Stimulated activated CD8-positive, alpha-beta memory T cell treated with anti-CD3 and anti-CD28 coated beads, Interleukin-7, amount 100 ng/mL, for 4 hours (primary cell): ENCODE measurements at places on chromosomes 1 and 21.

GRCh38 chr1:149845416-149845815, 54.0 kb upstream of the BOLA1 start:
- DNase-seq, result no peak

DNA sequence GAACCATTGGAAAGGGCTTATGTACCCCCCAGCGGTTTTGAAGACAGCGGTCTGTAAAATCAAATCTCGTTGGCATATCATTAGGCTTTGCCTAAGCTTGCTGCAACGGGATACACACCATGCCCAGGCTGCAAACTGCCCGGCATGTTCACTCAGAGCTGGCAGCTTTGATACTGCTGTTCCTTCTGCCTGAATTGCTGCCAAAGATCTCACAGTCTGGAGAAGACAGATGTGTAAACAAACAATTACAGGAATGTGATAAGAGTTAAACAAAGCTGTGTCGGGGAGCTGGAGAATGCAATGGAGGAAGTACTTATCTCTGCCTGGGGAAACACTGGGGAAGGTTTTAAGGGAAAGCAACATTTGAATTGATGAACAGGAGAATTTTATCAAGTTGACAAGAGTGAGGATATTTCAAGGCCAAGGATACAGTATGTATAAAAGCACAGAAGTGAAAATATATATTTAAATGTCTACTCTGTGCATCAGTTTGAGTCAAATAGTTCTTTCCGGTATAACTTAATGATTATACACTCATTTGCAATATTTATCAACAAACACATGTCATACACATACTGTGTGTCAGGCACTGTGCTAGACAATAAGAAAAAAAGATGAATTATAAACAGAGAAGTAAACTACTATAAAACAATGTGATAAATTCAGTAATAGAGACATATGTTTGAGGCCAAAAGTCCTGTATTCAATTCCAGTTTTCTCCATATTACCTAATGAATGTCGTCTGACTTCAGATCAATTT, 29.9 kb downstream of the CHML start:
- no peak for DNase-seq

GRCh38 chr21:29406385-29406784, 107.7 kb downstream of the BACH1 start:
- no peak for DNase-seq

GRCh38 chr21:42308914-42309752, 6.1 kb downstream of the TFF3 start:
- no peak for DNase-seq

- DNase-seq, result no peak
Observed at GRCh38 chr1:24191860-24192259, 4.8 kb upstream of the IFNLR1 start.

- DNase-seq, result no peak
Observed at GRCh38 chr1:27006683-27007082, 6.0 kb downstream of the TENT5B start.

- DNase-seq, result no peak
Observed at GRCh38 chr21:43943512-43944077, 68.5 kb upstream of the TRAPPC10 start.

- no peak for DNase-seq
Observed at GRCh38 chr1:112346801-112347350, 49.1 kb upstream of the CTTNBP2NL start.

- DNase-seq, result no peak
Observed at GRCh38 chr1:207873055-207873890, 37.7 kb downstream of the CD34 start.

GRCh38 chr1:27003745-27004470, 8.7 kb downstream of the TENT5B start:
- no peak for DNase-seq

GRCh38 chr21:45027241-45028196, 46.9 kb upstream of the ADARB1 start:
- no peak for DNase-seq

DNA sequence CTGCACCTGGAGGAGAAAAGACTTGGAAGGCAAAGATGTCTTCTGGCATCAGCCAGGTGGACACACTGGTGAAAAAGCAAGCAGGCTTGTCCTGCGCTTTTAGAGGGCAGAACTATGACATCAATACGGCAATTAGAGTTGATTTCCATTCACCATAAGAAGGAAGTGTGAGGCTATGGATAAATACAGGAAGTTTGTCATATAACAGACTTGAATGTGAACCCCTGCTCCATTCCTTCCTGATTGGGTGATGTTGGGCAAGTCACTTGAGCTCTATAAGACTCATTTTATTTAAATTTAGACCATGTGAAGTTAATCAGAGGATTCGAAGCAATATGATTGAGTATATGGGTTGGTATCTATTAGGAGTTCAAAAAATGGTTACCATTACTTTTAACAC, 137.8 kb downstream of the PLPP3 start:
- DNase-seq, result no peak

GRCh38 chr1:19514391-19514831, 29.1 kb upstream of the CAPZB start:
- DNase-seq, result no peak

GRCh38 chr1:89530444-89531089, 5.9 kb downstream of the LRRC8B start:
- no peak for DNase-seq

DNA sequence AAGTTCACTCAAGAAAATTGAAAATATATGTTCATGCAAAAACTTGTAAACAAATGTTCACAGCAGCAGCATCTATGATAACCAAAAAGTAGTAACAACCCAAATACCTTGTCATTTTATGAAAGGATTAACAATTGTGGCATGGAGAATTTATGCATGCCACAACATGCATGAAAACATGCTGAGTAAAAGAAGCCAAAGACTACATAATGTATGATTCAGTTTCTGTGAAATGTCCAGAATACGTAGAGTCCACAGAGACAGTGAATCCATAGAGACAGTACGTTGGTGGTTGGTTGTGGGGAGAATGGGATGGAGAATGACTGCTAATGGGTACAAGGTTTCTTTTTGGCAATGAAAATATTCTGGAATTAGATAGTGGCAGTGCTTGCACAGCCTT, 148.7 kb downstream of the MAST2 start:
- DNase-seq, result no peak

GRCh38 chr1:187417520-187417919, 588.8 kb downstream of the PLA2G4A start:
- no peak for DNase-seq

GRCh38 chr21:45537746-45538291, 4.4 kb downstream of the SLC19A1 start:
- no peak for DNase-seq

- no peak for DNase-seq
Observed at GRCh38 chr1:47189844-47190508, at the start of gene PDZK1IP1. PDZK1IP1 (minus strand) TSS chr1:47190036; CDS start chr1:47189932, 104 bp downstream.

GRCh38 chr1:91282695-91283420, 121.8 kb downstream of the HFM1 start:
- peak; percentile 3 for DNase-seq

DNA sequence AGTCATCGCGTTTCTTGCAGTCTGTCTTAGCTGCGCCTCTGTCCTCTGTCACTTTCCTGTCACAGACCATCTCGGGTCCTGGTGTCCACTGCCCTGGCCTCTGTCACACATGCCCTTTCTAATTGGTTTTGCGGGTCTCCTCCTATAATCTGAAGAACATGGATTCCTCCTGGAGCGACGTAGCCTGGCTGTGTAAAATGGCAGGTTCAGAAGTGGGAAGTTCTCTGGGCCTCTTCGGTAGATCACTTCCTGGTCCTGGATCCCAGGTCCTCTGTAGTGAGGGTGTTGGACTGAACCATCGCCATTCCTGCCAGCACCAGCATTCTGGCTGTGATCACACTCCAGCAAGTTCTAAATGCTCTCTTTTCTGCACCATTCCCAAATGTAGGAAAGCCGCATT, 857 bp downstream of the FAM3B start:
- no peak for DNase-seq

DNA sequence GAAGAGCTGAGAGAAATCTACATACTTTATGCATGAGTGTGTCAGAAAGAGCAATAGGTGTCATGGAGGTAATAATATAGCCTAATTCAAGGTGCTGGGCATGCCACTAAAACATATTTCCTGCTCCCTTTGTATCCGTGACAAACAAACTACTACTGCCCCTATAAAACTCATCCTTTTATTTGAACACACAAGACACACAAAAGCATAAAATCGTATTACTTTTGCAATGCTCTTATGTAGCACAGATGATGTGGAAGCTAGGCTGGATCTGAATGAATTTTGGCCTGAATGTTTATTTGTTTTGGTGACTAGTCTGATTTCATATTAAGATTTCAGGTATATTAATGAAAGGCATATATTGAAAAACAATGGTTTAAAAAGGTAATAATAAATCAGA, 239.3 kb upstream of the NEGR1 start:
- DNase-seq, result no peak

GRCh38 chr1:109116286-109116685, 2.4 kb downstream of the ELAPOR1 start:
- no peak for DNase-seq

- DNase-seq, result no peak
Observed at GRCh38 chr1:22140694-22141093, 2.2 kb downstream of the WNT4 start.

GRCh38 chr1:107139833-107140702, 771 bp upstream of the NTNG1 start:
- DNase-seq, result no peak

- DNase-seq, result no peak
Observed at GRCh38 chr1:187696073-187696472, 867.3 kb downstream of the PLA2G4A start.

GRCh38 chr1:1157914-1158710, 15.6 kb upstream of the TTLL10 start:
- no peak for DNase-seq

GRCh38 chr1:80639777-80640533, 1160.8 kb upstream of the ADGRL2 start:
- no peak for DNase-seq

- no peak for DNase-seq
Observed at GRCh38 chr1:232586679-232587078, 43.3 kb downstream of the SIPA1L2 start.

DNA sequence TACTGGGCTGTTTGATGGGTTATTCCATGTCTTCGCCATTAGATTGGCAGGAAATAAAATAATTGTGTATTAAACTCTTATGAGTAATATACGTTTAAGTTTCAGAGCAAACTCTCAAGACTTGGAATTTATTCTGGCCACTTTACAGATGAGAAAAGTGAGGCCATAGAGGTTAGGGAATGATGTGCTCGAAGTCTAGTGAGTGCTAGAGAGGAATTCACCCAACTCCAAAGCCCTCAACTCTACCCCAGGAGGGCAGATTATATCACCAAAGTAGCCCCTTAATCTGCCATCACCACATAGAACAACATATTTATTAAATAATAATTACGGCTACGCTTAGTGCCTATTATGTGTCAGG, 440 bp upstream of the MUL1 start:
- no peak for DNase-seq

GRCh38 chr1:196732526-196732925, 42.1 kb upstream of the CFHR3 start:
- no peak for DNase-seq

DNA sequence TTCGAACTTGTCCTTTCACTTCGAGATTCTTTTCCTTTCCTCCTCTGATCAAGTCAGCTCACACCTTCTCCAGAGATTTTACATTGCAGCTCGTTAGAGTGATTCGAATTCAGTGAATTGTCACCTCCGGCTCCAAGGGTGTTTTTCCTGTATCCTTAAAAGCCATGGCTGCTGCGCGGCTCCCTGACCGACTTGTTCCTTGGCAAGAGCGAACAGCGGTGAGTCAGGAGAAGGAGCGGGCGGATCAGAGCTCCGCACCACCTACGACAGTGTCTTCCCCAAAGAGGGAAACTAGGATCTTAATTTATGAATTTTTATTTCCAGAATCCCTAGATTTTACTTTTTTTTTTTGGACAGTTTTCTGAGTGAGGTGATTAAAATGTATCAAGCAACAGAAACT, 204.4 kb upstream of the ADGRL2 start:
- DNase-seq, result no peak

- DNase-seq, result no peak
Observed at GRCh38 chr1:102858695-102859094, 249.6 kb downstream of the COL11A1 start.

DNA sequence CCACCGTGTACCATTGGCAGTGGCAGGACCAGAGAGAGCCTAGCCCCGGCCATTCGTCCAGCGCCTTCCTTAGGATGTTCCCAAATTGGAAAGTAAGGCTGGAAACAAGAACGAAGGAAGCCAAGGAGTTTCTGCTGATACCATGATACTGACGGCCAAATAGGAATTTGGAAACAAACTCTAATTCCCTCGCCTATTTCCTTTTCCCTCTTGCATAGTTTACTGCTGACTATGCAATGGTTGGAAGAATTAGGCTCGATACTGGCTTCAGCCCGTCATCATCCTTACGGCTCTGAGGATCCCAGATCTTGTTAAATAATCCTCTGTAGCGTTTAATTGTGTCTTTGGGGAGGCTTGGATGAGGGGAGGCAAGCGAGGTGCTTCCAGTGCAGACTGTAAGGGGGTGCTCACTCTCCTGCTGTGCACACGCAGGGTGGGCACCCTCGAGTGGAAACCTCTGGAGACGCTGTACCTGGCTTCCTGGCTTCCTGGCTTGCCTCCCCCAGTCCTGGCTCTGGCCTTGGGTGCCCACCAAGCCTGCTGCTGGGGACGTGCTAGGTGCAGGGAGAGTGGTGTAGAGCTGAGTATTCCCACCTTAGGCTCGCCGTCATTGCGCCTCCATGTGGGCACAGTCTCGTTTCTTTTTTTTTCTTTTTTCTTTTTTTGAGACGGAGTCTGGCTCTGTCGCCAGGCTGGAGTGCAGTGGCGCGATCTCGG, 27.4 kb upstream of the CAMTA1 start:
- DNase-seq, result no peak

DNA sequence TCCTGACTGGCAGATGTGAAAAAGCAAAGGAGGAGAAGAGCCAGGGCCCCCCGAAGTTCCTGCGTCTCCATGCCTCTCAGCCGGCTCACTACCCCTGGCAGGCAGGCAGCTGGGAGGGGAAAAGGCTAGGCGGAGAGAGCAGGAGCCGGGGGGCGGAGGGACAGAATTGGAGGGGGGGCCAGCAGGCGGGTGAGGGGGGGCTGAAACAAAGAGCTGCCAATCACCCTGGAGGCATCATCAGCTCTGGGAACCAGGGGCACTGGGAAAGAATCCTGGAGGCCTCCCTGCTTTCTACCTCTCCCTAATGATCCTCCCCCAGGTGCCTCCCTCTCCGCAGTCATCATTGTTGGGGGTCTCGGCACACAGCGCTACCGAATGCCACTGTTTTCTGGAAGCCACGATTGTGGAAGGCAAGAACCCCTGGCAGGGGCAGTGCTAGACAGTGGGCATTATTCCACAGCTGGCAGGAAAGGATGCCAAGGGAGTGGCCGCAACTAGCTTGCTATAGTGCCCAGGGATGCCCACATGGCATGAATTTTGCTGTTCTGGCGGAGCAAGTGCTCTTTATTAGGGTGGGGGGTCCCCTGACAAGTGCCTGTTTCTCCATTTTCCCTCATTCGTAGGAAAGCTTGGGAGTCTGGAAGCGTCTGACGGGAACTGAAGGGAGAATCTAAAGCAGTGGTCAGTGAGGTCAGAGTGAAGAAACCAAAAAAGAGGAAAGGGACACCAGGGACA, at the start of gene THBS3:
TSS of gene THBS3 (minus strand) at position 92 of the 735 bp plus-strand sequence. CDS start at position 71, 21 bp downstream.
- no peak for DNase-seq

- DNase-seq, result no peak
Observed at GRCh38 chr1:69657971-69658370, 90.2 kb downstream of the LRRC7 start.
